ENCODE measurements at places on chromosomes 3 and 15.

GRCh38 chr3:170062068-170062467, 24.3 kb downstream of the GPR160 start:
- no peak for DNase-seq

DNA sequence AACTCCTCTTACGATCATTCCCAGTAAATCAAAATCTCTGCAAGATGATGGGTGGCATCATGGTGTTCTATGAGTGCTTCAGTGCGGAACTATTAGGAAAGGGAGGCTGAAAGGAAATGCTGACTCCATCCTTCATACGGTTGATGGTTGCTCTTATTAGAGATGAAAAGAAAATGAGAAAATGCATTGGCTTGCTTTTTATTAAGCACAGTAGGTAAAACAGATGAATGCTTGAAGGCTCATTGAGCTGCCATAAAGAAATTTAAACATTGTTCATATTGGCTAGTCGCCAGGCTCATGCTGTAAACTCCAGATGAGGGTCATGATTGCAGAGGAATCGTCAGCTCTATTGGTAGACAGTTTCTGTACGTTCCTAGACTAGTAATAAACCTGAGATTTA, 115.8 kb downstream of the EPHA3 start:
- no peak for DNase-seq

DNA sequence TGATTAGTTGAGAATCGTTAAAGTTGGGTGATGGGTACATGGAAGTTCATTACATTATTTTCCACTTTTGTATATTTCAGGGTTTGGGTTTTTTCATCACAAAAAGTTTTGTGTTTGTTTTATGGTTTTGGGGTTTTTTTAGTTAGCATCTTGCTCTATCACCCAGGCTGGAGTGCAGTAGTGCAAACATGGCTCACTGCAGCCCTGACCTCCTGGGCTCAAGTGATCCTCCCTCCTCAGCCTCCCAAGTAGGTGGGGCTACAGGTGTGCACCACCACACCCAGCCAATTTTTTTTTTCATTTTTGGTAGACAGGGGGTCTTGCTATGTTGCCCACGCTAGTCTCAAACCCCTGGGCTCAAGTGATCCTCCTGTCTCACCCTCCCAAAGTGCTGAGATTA, 100.1 kb upstream of the CHD2 start:
- no peak for DNase-seq

DNA sequence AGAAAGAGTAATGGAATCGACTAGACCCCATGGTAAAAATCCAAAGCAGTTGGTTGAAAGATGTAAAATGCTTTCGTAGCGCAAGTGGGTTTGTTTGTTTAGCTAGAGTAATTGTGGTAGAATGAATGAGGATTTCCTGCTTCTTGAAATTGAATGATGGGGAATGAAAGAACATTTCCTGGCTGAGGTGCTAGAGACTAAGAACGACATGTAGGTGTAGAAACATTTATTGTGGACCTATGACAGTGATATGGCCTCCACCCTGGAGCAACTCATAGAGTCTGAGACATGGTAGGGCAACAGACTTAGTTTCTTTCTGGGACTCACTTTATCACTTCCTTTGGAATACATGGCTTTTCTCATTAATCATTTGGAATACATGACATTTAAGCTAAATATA, 467.6 kb upstream of the CFAP20DC start:
- DNase-seq, result no peak

- DNase-seq, result peak; percentile 6
These were observed 28.3 kb downstream of the IMPG2 start for GRCh38 chr3:101292027-101292426.

DNA sequence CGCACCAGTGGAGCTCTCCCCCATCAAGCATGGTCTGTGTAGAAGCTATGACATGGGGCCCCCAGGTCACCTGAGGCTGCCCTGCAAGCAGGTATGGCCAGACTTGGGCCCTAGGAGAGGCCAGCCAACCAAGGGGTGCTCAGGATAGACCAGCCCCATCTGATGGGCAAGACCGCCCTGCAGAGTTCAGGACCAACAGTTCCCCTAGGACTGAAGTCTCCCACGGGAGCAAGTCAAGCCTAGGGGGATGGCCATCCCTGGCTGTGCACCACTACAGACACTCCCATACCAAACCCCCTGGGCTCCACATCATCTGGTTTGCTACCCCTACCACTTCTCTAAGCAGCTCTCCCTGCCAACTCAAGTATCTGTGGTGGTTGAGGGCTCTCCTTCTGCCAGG, 142.2 kb upstream of the MANF start:
- no peak for DNase-seq

DNA sequence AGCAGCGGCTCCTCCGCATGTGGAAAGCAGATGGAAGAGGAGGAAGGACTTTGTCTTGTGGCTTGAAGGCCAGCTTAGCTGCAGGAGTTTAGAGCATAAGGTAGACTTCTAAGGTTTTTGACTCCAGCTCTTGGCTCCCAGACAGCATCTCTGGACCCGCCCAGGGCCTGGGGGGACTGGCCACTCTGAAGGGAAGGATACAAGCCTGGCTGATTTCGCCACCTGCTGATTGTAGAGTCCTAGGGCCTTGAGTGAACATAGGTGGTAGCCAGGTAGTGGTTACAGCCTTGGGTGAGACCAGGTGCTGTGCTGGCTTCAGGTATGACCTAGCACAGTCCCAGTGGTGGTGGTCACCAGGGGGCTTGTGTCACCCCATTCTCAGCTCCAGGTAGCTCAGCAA, 48.4 kb upstream of the RPL35A start:
- DNase-seq, result no peak

GRCh38 chr15:64850778-64851502, 9.2 kb downstream of the PLEKHO2 start:
- DNase-seq, result no peak

- no peak for DNase-seq
These were observed 123.7 kb upstream of the HACD2 start for GRCh38 chr3:123708531-123708930.

DNA sequence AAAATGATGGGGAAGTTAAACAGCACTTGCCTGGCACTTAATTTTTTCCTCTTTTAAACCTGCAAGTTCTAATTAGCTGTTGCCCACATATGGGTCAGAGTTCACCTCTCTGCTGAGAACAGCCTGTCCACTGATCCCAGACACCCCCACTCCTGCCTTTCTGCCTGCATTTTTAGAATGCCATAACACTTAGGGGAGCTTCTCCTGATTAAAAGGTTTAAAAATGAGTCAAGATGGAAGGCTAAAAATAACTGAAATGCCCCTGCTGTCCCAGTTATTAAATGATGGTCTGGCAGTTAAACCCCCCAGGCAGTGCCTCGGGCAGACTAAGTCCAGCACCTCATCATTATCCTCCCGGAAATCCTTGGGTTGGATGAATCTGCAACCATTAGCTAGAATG, 913.6 kb upstream of the ARPP21 start:
- no peak for DNase-seq

DNA sequence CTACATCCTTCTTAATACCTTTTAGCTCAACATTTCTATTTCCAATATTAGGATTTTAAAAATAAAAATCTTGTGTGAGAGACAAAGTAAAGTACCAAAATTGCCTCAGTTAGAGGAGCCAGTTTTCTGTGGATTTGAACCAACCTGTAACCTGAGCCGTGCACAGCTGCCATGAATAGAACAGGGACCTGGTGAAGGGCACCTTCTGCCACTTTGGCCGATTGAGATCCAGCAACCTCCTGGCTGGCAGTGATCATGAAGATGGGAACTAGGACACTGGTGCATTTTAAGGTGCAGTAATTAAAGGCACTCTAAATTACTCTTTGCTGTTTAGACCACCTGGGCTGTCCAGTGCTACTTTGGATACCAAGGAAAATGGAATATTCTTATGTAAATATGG, 34.3 kb upstream of the TRAK1 start:
- no peak for DNase-seq

- no peak for DNase-seq
These were observed 1.1 kb downstream of the MYH15 start for GRCh38 chr3:108509263-108509662.

- DNase-seq, result no peak
These were observed 187.9 kb upstream of the LMCD1 start for GRCh38 chr3:8313560-8314267.

DNA sequence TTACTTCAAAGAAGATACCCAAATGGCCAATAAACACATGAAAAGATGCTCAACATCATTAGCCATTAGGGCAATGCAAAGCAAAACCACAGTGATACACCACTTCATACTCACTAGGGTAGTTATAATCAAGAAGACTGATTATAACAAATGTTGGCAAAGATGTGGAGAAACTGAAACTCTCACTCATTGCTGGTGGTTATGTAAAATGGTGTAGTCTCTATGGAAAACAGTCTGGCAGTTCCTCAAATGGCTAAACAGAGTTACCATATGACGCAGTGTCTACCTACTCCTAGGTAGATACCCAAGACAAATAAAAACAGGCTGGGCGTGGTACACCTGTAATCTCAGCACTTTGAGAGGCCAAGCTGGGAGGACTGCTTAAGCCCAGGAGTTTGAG, 3.5 kb upstream of the ZFAND6 start:
- DNase-seq, result no peak

DNA sequence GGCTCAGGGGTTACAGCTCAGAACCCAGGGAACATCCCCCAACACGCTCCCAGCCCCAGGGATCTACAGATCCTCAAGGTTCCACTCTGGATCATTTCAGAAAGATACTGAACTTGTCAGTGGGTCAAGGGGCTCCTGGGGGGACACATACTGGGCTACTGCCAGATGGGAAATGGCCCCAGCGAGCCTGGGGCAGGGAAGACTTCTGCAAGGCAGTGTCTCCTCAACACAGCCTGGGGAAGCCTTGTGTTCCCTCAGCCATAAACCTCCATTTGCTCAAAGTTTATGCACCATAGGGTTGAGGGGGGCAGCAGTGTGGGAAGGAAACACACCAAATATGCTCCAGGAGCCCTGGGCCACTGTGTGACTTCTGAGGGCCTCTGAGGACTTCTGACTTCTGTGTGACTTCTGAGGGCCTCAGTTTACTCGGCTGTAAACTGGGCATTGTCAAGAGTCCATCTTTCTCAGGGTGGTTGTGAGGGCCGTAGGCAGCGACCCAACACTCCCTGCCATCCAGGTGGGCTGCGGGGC, 58.4 kb downstream of the IQSEC1 start:
- DNase-seq, result no peak

DNA sequence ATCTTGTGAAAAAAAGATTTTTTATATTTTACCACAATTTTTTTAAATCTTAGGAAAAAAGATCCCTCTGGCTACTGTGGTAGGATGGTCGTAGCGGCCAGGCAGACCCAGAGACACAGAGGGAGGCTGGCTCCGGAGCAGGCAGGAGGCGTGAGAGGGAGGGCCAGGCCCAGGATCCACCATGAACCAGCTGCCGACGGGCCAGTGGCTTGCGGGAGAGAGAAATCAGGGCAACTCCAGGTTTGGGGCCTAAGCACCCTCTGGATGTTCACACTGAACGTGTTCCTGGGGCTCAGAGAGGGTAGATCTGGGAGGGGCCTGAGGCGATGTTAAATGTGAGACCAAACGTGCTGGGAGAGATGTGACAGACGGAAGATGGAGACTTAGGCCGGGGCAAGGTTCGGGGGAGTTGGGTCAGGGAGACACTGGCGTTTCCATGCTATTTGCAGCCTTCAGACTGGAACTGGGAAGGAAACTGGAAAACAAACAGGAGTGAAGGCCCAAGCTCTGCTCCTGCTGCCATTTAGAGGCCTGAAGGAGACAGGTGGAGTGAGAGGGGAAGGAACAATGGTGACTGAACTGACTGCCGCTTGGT, 1.6 kb upstream of the VILL start:
- DNase-seq, result no peak

DNA sequence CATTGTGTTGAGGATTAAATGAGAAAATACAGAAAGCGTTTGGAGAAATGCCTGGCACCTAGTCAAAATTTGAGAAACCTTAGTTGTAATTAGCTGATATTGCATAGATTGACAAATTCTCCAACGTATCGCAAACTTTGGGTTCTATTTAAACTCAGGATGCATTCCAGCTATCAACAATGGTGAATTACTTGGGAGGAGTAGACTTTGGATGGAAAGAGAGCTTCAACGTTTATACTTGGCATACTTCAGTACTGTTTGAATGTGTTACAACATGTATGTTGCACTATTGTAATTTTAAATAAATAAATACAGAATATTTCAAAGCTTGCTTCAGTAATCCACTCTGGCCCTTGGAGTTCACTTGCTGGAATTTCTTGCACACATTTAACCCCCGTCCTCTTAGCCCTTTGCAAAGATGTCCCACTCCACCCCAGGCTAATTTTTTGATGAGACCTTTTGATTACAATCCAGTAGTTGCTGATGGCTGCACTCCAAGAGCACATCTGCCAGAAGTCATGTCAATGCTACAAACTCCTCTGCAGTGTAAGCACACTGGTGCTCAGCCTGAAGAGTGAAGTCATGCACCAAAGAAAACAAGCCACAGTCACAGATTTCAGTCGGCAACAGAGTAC, 4.7 kb upstream of the DIS3L start:
- DNase-seq, result no peak

DNA sequence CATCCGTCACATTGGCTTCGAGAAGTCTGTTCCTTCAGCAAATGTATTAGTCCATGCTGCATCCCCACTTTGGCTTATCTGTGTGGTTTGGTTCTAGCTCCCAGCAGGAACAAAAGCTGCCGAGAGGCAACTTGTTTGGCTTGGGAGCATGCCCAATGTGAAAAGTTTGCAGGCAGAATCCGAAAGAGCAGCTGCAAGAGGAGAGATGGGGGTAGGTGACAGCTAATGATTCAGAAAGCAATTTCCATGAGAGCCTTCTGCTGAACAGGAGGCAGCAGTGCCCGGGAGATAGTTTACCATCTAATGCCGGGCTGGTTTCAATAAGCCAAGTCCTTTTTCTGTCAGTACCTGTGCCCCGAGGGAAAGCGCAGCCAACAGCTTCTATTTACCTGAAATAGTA, 60.2 kb downstream of the GRM7 start:
- no peak for DNase-seq

DNA sequence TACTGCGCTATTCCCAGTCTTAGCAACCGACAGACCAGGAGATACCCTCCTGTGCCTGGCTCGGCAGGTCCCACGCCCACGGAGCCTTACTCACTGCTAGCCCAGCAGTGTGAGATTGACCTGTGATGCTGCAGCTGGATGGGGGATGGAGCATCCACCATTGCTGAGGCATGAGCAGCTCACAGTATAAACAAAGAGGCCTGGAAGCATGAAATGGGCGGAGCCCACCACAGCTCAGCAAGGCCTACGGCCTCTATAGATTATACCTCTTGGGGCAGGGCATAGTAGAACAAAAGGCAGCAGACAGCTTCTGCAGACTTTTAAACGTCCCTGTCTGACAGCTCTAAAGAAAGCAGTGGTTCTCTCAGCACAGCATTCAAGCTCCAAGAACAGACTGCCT, 160.3 kb downstream of the ANXA2 start:
- no peak for DNase-seq

DNA sequence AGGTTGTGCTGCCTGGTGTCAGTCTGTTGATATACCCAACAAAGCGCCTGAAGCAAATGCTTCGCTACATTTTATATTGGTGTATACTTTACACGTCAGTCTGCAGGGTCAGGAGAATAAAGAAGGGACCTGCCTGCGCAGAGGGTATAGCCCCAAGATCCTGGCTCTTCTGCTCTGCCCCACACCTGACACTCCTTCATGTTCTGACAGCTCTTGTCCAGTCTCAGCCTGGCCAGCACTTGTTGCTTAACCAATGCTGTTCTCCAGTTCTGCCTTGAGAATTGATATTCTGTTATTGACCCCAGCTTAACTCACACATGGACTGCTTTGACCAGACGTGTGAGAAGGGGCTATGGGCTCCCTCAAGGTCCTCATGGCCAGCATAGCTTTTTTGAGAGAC, 35.8 kb upstream of the BSN start:
- DNase-seq, result no peak

GRCh38 chr3:66021731-66022131, 17.0 kb downstream of the MAGI1 start:
- DNase-seq, result no peak

GRCh38 chr15:44381236-44381635, 46.2 kb upstream of the CTDSPL2 start:
- peak; percentile 4 for DNase-seq
